ENCODE measurements at places on chromosomes 3 and 15. TPM values are rescaled to one million over a fixed set of nuclear protein-coding genes. Genes with fewer than 3 reads are reported as not detected.

The XYLB gene
- total RNA-seq: 4.3 TPM

The FMN1 gene
- 0.38 TPM for total RNA-seq

The CTXN2 gene
- total RNA-seq: not detected

The ECE2 gene
- total RNA-seq: not detected

The MEGF11 gene
- total RNA-seq: 0.31 TPM

The MAP6D1 gene
- total RNA-seq: 7.4 TPM

The LTK gene
- total RNA-seq: not detected

The IL16 gene
- not detected for total RNA-seq

The LTF gene
- total RNA-seq: not detected

The PLA2G4F gene
- total RNA-seq: not detected

The WDR53 gene
- total RNA-seq: 7.4 TPM

The C3orf49 gene
- total RNA-seq: not detected

The PLIN1 gene
- 0.17 TPM for total RNA-seq

The POPDC2 gene
- total RNA-seq: 0.22 TPM

The FOXB1 gene
- total RNA-seq: not detected

Measured in A549 treated with Mapracorat at 1 μM for 4 hours (cell line).